NCI-H1105 treated with DMSO at 0.1 percent for 48 hours (cell line): ENCODE measurements at places on chromosomes 6 and 20.

- DNase-seq: no peak
Measured at GRCh38 chr6:34615574-34616226, 59.6 kb upstream of the SPDEF start.

DNA sequence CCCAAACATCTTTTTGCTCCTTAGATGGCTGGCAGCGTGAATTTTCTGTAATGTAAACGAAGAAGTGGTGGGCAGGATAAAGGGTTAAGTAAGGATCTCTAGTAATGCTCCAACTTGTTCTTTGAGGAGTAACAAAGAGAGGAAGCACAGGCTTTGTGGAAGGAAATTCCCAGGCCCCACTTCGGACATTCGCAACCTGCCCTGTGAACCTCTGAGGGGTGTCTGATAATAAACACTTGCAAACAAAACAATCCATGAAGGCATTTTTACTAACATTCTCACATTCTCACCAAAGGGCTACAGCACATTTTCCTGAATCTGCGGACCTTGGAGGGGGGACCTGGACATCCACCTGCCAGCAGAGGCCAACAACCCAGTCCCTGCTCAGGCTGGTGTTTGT is 25.8 kb upstream of the ADGRF5 start:
- DNase-seq: no peak

DNA sequence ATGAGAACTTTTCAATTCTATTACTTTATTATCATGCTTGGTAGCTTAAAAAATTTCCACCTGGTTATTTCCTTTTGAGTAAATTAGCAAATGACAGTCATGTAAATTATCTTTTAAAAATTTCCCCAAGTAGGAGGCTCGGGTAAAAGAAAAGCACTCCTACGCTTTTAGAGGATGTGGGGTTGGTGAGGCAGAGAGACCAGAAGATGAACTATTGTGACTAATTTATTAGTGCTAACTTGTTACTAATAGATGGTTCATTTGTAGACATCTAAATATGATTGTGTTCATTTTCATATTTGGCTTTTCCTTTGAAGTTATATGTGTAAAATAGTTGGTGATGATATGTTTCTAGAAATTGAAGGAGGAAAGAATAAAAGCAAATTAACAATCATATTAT is 27.0 kb downstream of the ZNF292 start:
- no peak for DNase-seq

- peak; percentile 99 for DNase-seq
Measured at GRCh38 chr20:59033616-59034165, 1.6 kb upstream of the ATP5F1E start.

DNA sequence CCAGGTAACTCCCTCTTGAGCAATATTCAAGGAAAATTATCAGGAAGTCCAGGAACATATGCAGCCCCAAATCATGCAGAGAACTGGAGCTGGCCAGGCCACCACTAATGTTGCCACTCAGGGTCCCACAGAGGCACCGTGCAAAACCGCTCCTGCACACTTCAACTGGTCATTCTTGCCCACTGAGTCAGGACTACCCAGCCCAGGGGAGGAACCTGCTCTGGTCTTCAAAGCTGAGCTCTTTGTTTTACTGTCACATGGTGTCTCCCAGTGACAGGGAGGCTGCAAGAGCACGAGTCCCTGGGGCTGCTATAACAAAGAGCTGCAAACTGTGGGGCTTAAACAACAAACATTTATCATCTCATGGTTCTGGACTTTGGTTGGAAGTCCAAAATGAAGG is 336.0 kb upstream of the PRDM1 start:
- DNase-seq: no peak

DNA sequence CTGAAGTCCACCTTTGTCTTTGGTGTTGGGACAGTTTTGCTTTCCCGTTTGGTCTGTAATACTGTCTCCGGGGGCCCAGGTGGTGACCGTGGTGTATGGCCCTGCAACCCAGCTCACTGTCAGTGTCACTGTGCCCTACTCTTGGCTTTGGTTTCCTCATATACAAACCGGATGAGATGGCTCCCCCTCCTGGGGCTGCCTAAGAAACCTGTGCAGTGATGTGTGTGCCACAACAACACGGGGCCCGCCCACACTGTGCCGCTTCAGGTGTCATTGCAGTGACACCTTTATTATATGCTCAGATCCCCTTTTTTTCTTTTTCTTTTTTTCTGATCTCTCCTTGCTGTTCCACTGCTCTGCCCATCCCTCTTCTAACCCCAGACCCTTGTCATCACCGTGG is 73.9 kb downstream of the RAMACL start:
- no peak for DNase-seq

DNA sequence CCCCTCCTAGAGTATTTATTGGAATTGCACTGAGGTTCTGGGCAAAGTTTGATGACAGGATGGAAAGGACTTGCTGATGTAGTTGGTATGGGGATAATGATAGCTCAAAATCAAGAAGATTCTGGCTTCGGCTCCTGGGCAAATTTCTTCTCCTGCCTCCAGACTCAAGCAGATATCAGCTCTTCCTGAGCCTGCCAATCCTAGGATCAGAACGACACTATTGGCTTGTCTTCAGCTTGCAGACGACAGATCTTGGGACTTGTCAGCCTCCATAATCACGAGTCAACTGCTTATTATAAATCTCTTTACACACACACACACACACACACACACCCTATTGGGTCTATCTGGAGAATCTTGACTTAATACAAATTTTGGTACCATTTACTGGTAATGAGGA is 131.1 kb downstream of the PREX1 start:
- DNase-seq: no peak

DNA sequence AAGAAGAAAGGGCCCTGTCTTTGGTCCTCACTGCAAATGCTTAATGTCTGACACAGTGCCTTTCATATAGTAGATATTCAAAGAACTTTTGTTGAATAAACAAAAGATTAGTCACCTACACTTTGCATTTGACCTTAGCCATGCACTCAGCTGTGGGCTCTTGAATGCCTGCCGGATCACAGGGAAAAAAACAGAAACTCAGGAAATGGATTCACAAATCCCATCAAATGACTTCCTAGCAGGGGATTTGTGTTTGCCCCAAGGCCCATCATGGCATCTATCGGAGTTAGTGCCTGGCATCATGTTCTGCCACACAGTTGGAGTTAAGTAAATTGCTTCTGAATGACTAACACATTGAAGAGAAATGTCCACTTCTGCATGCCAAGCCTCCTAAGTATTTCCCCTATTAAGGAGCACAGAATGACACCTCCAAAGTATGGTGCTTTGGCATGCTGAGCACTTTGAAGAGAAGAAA is 72.3 kb upstream of the DST start:
- DNase-seq: no peak

- DNase-seq: no peak
Measured at GRCh38 chr6:131117878-131118277, 17.4 kb upstream of the AKAP7 start.
